ENCODE measurements at places on chromosomes 4 and X. TPM values are rescaled to one million over a fixed set of nuclear protein-coding genes. Genes with fewer than 3 reads are reported as not detected.

DNA sequence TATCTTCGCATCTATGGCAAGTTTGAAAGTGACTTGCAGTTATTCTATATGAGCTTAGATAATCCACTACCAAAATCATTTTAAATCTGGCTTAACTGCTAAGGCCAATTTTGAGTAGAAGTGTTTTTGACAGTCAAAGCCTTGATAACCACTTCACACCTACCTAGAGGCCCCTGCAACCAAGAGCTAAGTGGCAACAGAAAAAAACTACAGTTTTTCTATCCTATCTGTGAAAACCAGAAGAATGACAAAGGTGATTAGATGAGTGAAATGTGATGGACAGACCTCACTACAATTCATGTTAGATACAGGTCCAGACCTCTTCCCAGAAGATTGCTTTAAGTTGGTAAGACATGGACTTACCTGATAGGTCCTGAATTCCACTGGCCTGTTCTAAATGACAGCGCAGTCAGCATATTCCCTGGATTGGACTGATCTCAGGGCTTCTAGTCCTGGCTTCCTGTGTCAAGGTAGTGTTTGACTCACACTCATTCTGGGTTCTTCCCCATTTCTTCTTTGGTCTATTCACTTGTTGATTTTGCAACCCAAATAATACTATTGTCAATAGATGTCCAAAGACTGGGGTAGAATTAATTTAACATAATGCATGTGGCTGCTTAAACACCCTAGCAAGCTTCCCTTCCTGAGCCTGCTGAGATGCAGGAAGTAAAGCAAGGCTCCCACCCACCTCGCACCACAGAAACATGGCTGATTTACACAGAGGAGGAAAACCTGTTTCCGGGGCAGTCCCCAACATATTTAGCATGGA lies 65.1 kb downstream of the PPP3CA start:
- no peak for DNase-seq

DNA sequence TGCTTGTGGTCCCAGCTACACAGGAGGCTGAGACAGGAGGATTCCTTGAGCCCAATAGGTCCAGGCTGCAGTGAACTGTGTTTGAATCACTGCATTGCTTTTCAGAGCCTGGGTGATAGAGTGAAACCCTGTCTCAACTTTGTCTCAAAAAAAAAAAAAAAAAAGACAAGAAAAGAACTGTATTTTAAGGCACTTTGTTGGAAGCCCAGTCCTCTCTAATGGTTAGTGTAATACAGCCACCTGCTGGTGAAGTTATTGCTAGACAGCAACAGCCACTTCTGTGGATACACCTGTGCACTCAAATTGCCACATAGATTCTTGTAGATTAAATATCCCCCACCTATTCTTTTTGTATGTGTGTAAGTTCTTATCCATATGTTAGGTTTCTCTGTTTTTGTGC lies 10.1 kb upstream of the FGG start:
- DNase-seq, result no peak

DNA sequence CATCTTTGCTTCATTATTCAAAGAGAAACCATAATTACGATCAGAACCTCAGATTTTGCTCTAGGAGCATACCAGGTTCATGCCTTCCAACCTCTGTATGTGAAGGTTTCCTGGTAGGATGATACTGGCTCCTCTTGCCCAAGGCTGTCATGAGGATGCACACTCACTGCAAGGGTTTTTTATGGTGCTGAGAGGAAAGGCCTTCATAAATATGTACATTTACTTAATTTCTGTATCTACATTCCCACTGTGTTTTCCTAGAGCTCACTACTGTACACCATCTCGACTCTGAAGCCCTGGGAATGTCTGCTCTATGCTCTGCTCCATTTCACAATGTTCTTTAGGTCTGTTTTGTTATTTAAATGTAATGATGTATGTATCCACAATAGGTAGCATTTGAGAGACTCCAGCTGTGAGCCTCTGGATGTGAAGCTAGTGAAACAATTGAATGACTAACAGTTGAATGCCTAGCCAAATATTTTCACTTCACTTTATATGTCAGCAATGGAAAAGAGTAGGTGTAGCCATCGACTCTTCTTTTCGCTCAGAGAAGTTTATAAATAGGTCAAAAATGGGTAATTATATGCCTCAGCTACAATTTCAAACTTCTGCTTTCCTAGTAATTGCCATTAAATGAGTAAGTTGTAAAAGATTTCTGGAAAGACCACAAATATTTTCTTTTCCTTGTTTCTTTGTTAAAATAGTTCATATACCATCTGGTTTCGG lies 228.0 kb downstream of the PALLD start:
- no peak for DNase-seq

GRCh38 chr4:129446074-129446473 lies 350.1 kb downstream of the C4orf33 start:
- no peak for DNase-seq

- peak; percentile 31 for DNase-seq
Observed at GRCh38 chr4:186844059-186844681, 120.5 kb upstream of the FAT1 start.

HMX1 gene
- total RNA-seq, result 4.2 TPM

- peak; percentile 14 for DNase-seq
Observed at GRCh38 chr4:40829586-40829985, 79.8 kb downstream of the NSUN7 start.

GRIA3 gene
- total RNA-seq, result 2.4 TPM

GRCh38 chrX:135396109-135396508 lies 25.6 kb upstream of the SMIM10L2A start:
- no peak for DNase-seq

DDIT4L gene
- 1.8 TPM for total RNA-seq

DNA sequence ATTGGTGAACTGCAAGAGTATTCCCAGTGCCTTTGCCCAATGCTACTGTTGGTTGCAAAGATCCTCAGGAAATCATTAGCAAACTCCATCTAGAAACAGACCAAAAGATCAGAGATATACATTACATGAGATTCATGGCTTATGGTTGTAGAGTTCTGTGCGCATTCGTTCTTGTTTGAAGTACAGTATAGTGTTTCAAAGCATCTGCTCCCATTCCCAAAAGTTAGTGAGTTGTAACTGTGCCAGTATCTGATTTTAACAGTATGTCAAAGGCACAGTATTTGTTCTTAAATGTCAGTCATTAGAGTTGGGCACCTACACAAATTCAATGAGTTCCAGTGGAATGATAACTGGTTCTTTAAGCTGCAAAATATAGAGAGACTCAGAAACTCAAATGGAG lies 314.7 kb upstream of the ATOH1 start:
- DNase-seq, result no peak

CXCL11 gene
- total RNA-seq, result 0.55 TPM

- no peak for DNase-seq
Observed at GRCh38 chrX:49029876-49030275, 13.3 kb downstream of the TFE3 start.

Measured in testis (tissue), 5 donors.